Large intestine (tissue), 12 donors: ENCODE measurements at places on chromosomes 12 and 14. TPM values are rescaled to one million over a fixed set of nuclear protein-coding genes. Genes with fewer than 3 reads are reported as not detected.

DNA sequence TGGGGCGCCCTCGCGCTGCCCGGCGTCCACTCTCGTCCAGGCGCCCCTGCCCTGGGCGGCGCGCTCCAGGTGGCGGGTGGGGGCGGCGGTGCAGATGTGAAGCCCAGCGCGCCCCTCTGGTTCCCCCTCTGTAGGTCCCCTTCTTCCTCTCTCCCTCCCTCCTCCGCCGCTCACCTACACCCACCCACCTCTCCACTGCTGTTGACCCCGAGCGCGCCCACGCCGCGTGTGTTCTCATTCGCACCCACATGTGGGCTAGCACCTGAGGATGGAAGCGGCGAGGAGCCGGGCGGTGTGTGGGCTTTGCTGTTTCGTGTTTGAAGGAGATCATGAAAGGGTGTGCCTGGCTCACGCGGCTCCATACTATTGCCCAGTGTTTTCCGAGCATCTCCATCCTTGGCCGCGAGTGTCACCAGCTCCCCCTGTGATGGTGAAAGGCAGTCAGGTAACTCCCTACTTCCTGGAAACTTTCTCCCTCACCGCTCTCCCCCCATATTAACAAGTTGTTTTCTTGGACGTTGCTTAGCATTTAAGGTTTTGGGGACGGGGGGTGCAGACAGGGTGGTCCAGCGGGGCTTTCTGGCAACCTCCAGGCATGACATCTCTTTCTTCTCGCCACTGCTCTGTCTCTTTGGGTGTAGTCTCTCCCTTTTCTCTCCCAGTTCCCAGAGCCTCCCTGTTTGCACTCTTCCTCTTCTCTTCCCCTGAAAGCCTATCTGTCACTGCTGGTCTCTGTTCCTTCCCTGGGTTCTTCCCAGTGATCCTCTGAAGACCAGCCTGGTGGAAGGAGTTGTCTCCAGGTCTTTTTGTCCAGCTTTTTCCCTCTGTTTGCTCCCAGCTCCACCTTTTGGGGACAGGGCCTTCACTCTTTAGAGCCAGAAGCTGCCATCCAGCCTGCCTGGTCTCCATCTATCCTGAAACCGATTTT lies 1.6 kb downstream of the CACNA1C start:
- no peak overlapping the region for H3K27ac ChIP-seq
- H3K4me1 ChIP-seq: peaks cover 7% of the 10 kb centered on the region
- peaks cover 53% of the 10 kb centered on the region for H3K27me3 ChIP-seq
- H3K36me3 ChIP-seq: no peaks in the 10 kb centered on the region
- no peak for DNase-seq

- no peaks in the 10 kb centered on the region for H3K27me3 ChIP-seq
- DNase-seq: peak; percentile 63
- H3K4me3 ChIP-seq: no peak overlapping the region
- H3K4me1 ChIP-seq: no peaks in the 10 kb centered on the region
These were observed 57.0 kb upstream of the GPHB5 start for GRCh38 chr14:63375769-63376168.

DNA sequence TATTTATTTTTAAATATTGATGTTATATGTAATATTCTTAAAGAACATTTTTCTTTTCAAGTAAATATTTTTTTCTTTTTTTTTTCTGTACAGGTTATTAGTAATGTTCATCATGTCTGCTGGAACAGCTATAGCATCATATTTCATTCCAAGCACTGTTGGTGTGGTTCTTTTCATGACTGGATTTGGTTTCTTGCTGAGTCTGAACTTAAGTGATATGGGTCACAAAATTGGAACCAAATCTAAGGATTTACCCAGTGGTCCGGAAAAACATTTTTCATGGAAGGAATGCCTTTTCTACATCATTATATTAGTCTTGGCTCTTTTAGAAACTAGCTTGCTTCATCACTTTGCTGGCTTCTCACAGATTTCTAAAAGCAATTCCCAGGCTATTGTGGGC lies 23.2 kb downstream of the PCNX4 start:
- no peak overlapping the region for H3K27ac ChIP-seq
- H3K36me3 ChIP-seq: peaks cover 30% of the 10 kb centered on the region
- H3K4me1 ChIP-seq: no peaks in the 10 kb centered on the region
- no peaks in the 10 kb centered on the region for H3K27me3 ChIP-seq

DNA sequence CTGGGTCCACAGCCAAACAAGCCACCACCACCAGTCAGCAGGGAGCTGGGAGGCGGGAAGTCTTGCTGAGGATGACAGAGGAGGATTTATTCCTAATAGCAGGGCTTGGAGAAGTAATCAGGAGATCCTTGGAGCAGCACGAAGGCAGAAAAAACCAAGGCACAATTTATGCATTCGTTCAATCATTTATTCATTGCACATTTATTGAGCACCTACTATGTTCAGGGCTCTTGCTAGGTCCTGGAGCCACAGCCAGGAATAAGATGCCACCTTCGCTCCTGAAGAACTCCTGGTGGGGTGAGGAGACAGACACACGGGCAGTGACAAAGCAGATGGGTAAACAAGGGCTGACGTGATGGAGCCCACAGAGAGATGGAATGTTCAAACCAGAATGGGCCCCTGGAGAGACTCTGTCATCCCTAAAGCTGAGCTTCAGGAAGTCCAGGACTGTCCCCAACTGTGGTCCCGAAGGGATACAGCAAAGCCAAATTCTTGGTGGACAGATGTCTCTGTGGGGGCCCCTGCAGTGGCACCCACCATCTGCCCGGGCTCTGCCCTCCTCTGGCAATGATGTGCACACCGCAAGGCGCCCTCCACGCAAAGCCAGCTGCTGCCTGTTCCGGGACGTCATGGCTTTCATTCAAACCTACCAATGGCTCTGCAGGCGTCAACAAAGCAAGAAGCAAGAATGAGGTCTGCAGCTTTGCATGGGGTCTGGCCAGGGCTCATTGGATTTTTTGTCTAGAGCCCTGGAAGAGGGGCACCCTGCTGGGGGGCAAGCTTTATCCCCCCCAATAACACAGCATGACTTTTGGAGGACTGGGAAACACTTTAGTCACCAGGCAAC lies 3.0 kb upstream of the TESC start:
- H3K4me3 ChIP-seq: no peak overlapping the region
- H3K27me3 ChIP-seq: peaks cover 52% of the 10 kb centered on the region
- peaks cover 5% of the 10 kb centered on the region for H3K4me1 ChIP-seq
- H3K27ac ChIP-seq: no peak overlapping the region
- no peak for DNase-seq

DNA sequence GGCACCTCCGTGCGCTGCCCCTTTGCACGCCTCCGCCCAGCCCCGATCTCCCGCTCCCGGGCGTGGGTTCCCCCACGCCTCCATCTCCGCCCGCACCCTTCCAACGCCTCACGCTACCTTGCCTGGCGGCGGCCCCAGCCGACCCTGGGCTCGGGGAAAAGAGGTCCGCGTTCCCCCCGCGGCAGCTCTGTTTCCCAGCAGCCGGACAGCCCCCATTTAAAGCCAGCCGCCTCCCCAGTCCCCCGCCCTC lies at the start of gene PRIMA1:
Gene PRIMA1 (minus strand): TSS at position 193 of the 250 bp plus-strand sequence. CDS start 767 bp downstream, outside the sequence.
- no peaks in the 10 kb centered on the region for H3K36me3 ChIP-seq
- DNase-seq: no peak
- H3K4me1 ChIP-seq: peaks cover 5% of the 10 kb centered on the region
- H3K27me3 ChIP-seq: peaks cover 50% of the 10 kb centered on the region

- no peak for DNase-seq
- no peak overlapping the region for H3K4me3 ChIP-seq
- peaks cover 29% of the 10 kb centered on the region for H3K36me3 ChIP-seq
- H3K27ac ChIP-seq: peak overlapping the region; percentile 28
These were observed 12.5 kb downstream of the NAA25 start for GRCh38 chr12:112096070-112096469.

GRCh38 chr14:44785096-44785495 lies 176.7 kb downstream of the KLHL28 start:
- H3K4me3 ChIP-seq: no peak overlapping the region
- H3K36me3 ChIP-seq: no peaks in the 10 kb centered on the region
- no peak overlapping the region for H3K27ac ChIP-seq
- no peak for DNase-seq

DNA sequence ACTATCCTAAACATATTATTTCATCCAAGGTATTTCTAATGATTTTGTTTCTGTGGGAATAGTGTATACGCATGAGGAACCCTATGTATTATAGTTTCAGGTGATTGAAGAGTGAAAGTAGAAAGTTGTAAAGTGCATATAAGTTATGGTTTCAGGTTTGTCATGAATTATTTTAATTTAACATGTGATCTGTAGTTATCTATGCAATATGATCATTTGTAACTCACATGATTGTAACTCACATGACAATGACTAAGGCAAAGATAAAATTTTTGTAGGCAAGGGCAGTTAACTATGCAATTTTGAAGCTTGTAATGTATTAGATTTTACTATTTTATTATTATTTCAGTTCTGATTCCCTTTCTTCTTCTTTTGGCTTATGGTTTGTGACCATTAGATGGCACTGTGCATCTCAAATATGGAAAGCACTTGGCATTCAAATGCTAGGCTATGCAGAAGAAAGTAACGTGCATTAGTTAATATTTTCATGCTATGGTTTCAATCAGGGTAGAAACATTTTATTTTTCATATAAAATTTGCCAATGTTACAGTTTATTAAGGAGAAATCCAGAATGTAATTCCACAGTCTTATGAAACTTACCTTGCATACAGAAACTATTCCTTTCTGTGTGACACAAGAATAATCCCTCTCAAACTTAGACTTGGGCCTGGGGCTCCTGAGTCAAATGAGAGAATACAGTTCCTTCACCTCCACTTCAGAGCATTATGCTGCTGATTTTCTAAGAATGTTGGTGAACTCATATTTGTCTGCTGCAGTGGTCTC lies 15.8 kb upstream of the TMEM30B start:
- DNase-seq: no peak
- H3K27ac ChIP-seq: no peak overlapping the region
- H3K36me3 ChIP-seq: no peaks in the 10 kb centered on the region
- no peaks in the 10 kb centered on the region for H3K27me3 ChIP-seq

DNA sequence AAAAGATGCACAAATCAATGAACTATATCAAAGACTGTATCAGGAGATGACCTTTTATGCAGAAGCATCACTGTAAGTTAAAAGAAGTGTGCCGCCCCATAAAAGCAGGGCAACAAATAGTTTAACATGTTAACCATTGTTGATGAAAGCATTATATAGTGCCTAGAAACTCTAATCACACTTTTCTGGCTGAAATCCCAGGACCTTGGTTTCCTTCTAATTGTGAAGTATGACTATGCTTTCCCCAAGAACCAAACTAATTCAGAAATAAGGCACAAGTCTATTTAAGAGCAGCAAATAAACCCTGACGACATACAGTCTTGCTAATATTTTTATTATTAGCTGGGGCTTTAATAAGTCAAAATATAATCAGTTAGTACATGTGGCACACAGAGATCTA lies 21.7 kb downstream of the RACGAP1 start:
- peaks cover 14% of the 10 kb centered on the region for H3K36me3 ChIP-seq
- no peak for DNase-seq
- H3K4me3 ChIP-seq: no peak overlapping the region
- H3K27me3 ChIP-seq: no peaks in the 10 kb centered on the region
- no peaks in the 10 kb centered on the region for H3K4me1 ChIP-seq

DNA sequence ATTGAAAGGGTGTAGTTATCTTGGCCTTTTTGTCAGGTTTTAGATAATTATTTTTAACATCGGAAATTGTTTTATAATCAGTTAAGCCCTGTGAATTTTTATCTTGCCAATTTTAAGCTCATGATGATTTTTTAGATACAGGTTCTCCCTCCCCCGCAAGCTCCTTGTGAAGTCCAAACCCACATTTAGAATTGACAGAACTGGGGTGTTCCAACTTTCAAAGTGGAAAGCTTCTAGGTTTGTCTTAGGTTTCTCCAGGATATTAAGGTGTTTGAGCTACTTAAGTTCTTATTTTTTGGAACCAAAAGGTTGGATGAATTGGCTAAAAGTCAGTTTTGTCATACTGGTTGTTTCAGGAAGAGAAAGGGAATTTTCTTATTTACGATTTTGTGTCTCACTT lies 49.1 kb downstream of the ATP2A2 start:
- no peak overlapping the region for H3K4me3 ChIP-seq
- no peak for DNase-seq
- no peaks in the 10 kb centered on the region for H3K27me3 ChIP-seq

DNA sequence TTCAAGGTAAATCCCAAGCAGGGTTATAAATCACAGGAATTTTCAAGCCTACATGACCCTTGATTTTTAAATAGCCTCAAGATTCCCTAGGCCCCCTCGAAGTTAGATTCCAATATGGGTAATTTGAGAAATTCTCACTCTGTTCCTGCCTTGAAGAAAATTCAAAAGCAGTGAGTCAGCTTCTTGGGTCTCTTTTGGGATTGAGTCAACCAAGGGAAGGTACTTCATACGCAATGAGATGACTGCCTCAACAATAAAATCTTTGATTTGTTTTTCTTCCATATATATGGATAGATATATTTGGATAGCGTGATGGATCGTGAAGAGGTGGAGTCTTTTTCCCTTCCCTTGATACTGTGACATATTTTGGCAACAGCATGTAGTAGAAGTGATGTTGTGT lies 180.4 kb upstream of the ATP2B1 start:
- H3K4me1 ChIP-seq: no peaks in the 10 kb centered on the region
- no peaks in the 10 kb centered on the region for H3K27me3 ChIP-seq
- H3K36me3 ChIP-seq: no peaks in the 10 kb centered on the region
- no peak overlapping the region for H3K4me3 ChIP-seq

DNA sequence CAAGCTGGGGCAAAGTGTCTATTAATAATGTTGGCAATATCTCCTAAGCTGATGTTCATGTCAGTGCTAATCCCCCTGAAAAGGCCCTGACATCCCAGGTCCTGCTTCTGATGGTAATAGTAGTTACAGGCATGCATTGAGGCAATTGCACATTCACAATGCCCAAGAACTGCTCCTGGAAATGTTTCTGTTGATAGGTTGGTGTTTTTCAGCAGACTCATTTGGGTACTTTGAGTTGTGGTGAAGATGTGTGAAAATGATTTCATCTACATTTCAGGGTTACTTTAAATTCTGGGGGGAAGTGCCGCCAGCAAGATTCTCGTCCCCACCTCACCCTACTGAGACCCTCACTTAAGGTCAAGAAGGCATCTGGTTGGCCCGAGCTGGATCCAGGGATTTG lies 92.9 kb downstream of the BBS10 start:
- H3K27ac ChIP-seq: no peak overlapping the region
- no peak overlapping the region for H3K4me3 ChIP-seq
- no peaks in the 10 kb centered on the region for H3K36me3 ChIP-seq

GRCh38 chr12:85809500-85809899 lies 26.7 kb downstream of the RASSF9 start:
- no peaks in the 10 kb centered on the region for H3K4me1 ChIP-seq
- H3K27ac ChIP-seq: no peak overlapping the region
- no peaks in the 10 kb centered on the region for H3K27me3 ChIP-seq
- H3K36me3 ChIP-seq: no peaks in the 10 kb centered on the region
- no peak overlapping the region for H3K4me3 ChIP-seq

Gene NOVA1
- polyA plus RNA-seq: 11.6 TPM

Gene DPF3
- 3.5 TPM for polyA plus RNA-seq

Gene TECPR2
- 10.6 TPM for polyA plus RNA-seq

Gene INHBC
- polyA plus RNA-seq: 0.40 TPM

Gene LIN7A
- polyA plus RNA-seq: 10.1 TPM

Gene RPS29
- 4,019 TPM for polyA plus RNA-seq

Gene RNASE1
- 107 TPM for polyA plus RNA-seq

Gene CCDC197
- polyA plus RNA-seq: not detected

Gene NPAS3
- 1.0 TPM for polyA plus RNA-seq

Gene OR4K15
- not detected for polyA plus RNA-seq
